Muscle of arm (tissue), 14 donors: ENCODE measurements at places on chromosomes 16 and 17. TPM values are rescaled to one million over a fixed set of nuclear protein-coding genes. Genes with fewer than 3 reads are reported as not detected.

DNA sequence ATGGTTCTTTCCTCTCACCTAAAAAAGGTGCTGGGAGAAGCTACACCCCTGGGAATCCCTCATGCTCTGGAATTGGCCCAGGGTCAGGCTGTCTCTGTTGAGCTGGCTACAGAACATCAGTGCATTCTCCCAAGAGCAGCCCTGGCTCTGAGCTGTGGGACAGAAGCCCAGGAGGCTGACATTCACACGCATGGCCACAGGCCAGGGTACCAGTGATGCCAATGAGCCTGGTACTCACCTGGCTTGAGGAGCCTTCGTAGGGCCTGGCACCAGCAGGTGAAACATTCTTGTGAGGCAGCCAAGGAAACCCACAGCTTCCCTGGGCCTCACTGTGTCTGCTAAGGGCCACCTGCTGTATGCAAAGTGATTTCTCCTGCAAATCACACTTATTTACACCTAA lies 121.7 kb upstream of the CCL2 start:
- DNase-seq, result no peak

GRCh38 chr16:82331397-82331796 lies 161.4 kb upstream of the MPHOSPH6 start:
- no peak for DNase-seq

AOC2 gene
- 1.1 TPM for polyA plus RNA-seq

TNFRSF17 gene
- polyA plus RNA-seq, result not detected

- no peak for DNase-seq
Measured at GRCh38 chr16:82252582-82252981, 82.6 kb upstream of the MPHOSPH6 start.
